ENCODE measurements at places on chromosomes 7 and 10.

GRCh38 chr7:90728568-90728967 is 132.4 kb downstream of the CDK14 start:
- no peak for DNase-seq

GRCh38 chr7:101218236-101219125 is 516 bp downstream of the ZNHIT1 start:
- DNase-seq, result no peak

GRCh38 chr7:7989133-7989532 is 20.5 kb downstream of the GLCCI1 start:
- DNase-seq, result no peak

- DNase-seq, result no peak
Observed at GRCh38 chr10:133445751-133446708, 7.7 kb upstream of the SCART1 start.

DNA sequence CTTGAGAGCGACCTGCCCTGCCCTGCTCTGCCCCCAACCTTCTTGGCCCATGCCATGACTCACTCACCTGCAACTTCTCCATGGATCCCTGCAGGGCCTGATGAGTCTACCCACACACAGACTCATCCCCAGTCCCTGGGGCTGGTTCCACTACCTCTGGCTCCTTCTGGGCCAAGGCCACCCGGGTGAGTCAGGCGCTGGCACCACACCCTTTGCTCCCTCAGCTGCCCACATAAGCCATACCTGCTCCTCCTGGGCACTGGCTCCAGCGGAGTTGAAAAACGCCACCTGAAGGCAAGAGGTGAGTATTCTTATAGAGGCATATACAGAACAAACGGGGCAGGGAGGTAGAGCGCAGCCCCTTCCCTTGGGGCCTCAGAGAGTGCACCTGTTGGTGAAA is 16.2 kb upstream of the MTPAP start:
- DNase-seq, result no peak

DNA sequence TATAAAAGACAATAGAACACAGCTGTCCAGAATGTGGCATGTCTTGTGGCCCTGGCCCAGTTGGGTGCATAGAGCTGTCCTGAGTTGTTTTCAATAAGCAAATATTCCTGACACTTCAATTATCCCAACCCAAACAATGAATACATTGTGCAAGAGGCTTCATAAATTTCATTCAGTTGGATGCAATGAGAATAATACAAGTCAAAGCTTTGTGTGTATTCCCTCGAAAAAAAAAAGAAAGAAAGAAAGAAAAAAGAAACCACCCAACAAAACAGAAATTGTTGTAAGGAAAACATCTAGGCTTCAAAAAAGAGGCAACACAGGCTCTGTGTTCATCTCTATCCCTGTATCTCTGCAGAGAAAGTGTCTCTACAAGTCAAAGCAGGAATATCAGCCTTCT is 138.7 kb upstream of the ADO start:
- no peak for DNase-seq

GRCh38 chr10:5043716-5044115 is 40.1 kb upstream of the AKR1C2 start:
- DNase-seq, result no peak

DNA sequence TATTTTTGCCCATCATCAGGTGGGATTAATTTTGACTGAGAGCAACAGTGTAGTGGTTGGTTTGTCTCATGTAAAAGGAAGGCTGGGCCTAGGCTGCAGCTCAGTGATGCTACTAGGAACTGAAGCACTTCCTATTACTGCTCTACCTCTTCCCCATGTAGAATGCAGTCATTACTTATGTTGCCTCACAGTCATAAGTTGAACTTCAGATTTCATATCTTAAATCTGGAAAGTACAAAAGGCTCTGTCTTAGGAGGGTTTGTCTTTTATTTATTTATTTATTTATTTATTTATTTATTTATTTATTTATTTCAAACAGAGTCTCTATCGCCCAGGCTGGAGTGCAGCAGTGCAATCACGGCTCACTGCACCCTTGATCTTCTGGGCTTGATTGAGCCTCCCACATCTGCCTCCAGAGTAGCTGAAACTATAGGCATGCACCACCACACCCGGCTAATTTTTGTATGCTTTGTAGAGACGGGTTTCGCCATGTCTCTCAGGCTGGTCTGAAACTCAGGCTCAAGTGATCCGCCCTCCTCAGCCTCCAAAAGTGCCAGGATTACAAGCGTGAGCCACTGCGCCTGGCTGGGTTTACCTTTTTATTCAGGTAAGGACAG is 721.7 kb upstream of the GALNT17 start:
- DNase-seq, result no peak

GRCh38 chr7:3688842-3689241 is 387.8 kb downstream of the SDK1 start:
- DNase-seq, result no peak

GRCh38 chr10:123945325-123945920 is 53.8 kb upstream of the CPXM2 start:
- no peak for DNase-seq

DNA sequence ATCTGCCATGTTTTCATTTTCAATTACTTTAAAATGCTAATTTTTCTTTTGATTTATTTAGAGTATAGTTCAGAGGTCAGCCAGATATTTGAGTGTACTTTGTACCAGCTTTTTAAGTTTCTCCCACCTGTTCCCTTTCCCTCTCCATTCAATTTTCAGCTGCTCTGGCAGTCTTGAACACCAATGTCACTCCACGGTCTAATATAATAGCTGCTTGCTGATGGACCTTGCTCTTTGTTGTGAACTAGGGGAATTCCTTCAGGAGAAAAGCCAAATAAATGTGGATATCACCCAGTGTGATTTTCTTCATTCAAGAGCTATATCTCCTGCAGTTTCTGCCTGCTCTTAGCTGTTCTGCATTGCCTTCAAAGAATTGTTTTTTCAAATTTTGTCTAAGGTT is 3.9 kb upstream of the HPS1 start:
- no peak for DNase-seq

Data from activated naive CD8-positive, alpha-beta T cell treated with anti-CD3 and anti-CD28 coated beads, Interleukin-2, amount 50 U/mL, for 16 hours (primary cell).